ENCODE measurements at places on chromosomes 2 and 18. TPM values are rescaled to one million over a fixed set of nuclear protein-coding genes. Genes with fewer than 3 reads are reported as not detected.

DNA sequence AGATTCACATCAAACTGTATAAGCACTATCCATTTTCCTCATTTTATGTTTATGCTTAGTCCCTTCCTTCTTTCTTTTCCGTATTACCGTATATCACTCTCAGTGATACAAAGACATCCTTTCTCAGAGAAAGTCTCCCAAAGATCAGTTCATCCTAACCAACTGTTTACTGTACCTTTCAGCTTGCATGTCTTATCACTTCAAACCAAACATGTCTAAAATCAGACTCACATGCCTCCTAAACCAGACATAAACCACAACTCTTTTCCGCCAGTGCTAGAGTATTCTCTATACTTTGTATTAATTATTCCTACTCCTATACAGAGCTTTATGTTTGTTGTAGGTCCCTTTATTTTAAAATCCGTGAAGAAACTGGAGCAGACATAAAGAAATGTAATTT is 41.5 kb downstream of the KCMF1 start:
- H3K36me3 ChIP-seq = peaks cover 5% of the 10 kb centered on the region
- no peak overlapping the region for H3K4me3 ChIP-seq
- H3K27ac ChIP-seq = no peak overlapping the region

DNA sequence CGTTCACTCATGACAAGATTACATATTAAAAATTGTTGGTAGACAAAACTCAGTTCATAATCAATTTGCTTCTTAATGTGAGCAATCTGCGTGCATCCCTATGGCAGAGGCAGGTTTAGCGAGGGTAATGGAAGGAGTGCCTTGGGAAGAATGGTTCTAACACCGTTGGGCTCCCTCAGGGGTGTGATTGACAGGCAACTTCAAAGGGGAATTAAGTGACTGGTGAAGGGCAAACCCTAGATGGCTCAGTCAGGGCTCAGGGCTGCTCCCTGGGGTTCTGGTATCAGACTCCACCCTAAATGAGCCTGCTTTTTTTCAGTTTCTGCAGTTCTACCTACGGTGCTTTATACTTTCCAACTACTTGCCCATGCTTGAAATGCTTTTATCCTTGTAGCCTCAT is 419.5 kb upstream of the CELF4 start:
- no peaks in the 10 kb centered on the region for H3K36me3 ChIP-seq
- no peak for DNase-seq
- H3K4me3 ChIP-seq = no peak overlapping the region
- no peaks in the 10 kb centered on the region for H3K4me1 ChIP-seq

- no peak overlapping the region for H3K27ac ChIP-seq
- H3K36me3 ChIP-seq = no peaks in the 10 kb centered on the region
- H3K4me3 ChIP-seq = no peak overlapping the region
- no peaks in the 10 kb centered on the region for H3K4me1 ChIP-seq
- no peak for DNase-seq
- no peaks in the 10 kb centered on the region for H3K27me3 ChIP-seq
Observed at GRCh38 chr2:85868822-85869221, 20.0 kb downstream of the ST3GAL5 start.

Gene TDRD15
- 0.83 TPM for total RNA-seq

DNA sequence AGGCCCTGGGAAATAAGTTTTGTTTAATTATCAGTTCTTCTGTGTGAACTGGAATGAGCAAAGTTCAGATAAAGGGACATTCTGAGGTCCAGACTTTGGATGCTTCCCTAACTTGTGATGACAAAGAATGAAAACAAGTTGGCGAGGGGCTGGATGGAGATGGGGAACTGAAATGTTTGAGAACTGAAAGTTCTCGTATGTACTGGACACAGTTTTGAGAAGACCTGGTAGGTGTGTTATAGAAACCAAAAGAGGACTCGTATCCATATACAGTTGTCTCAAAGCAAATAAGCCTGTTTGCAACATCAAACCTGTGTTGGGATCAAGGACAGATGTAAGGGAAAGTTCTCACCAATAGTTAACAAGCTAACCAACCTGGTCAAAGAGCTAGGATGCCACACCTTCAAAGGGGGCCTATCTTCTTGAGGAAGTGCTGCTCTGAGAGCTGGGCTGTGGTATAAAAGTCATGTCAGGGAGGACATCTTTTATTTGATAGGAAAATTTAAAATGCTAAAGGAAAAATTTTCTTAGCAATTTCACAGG is at the start of gene UPP2:
Gene UPP2, plus strand, starts transcription at position 493 of the 543 bp plus-strand sequence. CDS start 188 bp downstream, outside the sequence.
- H3K27ac ChIP-seq = no peak within 1 kb of the TSS
- H3K27me3 ChIP-seq = no peaks in the 10 kb centered on the region
- H3K4me3 ChIP-seq = no peak within 1 kb of the TSS
- H3K4me1 ChIP-seq = no peaks in the 10 kb centered on the region
- DNase-seq = no peak

DNA sequence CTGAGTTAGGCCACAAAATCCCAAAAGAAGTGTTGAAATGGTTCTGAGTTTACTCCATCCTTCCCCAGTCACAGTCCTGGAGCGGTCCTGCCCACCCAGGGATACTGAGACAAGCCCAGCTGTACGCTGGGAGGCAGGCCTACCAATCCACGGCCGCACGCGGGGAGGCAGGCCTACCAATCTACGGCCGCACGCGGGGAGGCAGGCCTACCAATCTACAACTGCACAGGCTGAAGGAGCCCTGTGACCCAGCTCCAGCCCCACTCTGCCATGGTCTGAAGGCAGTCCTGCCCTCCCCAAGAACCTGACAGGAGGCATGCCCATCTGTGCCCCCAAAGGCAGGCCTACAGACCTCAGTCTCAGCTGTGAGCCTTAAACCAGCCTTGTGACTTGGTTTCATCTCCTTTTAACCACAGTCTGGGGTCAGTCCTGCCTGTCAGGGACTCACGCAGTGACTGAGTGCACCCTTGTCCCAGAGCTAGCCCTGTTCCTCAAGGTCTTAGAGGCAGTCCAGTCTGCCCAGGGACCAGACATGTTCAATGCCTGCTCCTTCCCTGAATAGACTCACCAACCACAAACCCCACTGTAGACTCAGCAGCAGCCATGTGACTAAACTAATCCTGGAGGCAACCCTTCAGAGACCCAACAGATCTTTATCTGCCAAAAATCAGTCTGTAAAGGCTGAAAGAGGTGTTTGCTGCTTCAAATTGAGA is 36.8 kb downstream of the GPC1 start:
- no peaks in the 10 kb centered on the region for H3K4me1 ChIP-seq
- H3K27ac ChIP-seq = no peak overlapping the region
- H3K4me3 ChIP-seq = no peak overlapping the region
- no peak for DNase-seq
- no peaks in the 10 kb centered on the region for H3K36me3 ChIP-seq
- H3K27me3 ChIP-seq = no peaks in the 10 kb centered on the region
